ENCODE measurements at places on chromosomes 2 and 18.

- no peak for DNase-seq
Observed at GRCh38 chr2:125167152-125167551, 1142.1 kb downstream of the CNTNAP5 start.

DNA sequence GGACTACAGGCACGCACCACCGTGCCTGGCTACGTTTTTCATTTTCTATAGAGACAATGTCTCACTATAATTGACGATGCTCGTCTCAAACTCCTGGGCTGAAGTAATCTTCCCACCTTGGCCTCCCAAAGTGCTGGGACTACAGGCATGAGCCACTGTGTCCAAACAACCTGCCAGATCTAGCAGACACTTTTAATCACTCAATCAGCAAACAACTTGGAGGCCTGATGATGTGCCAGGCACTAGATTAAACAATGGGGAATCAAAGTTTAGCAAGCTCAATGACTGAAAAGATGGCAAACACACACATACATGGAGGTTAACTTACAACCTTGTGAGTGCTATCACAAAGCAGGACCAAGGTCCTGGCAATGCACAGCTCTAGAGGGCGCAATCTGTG is 29.8 kb upstream of the RMP24 start:
- no peak for DNase-seq

DNA sequence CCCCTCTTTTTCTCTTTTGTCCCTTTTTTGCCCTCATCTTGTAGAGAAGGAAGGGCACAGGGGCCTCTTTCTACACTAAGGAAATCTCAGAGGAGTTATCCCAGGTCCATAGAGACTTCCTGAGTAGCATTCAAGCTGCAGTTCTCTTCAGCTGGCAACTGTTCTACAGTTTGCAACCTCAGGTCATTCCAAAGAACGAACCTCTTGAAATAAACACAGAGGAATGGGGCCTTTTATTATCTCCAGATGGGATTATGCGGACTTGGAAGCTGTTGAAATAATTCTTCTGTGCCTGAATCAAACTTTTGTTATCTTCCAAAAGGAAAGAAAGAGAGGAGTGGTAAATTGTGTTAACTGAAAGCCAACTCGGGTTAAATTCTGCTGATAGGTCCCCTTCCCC is 31.0 kb upstream of the NFE2L2 start:
- peak; percentile 36 for DNase-seq

GRCh38 chr2:202344178-202344577 is 31.9 kb upstream of the BMPR2 start:
- DNase-seq, result no peak

GRCh38 chr18:24534737-24535136 is 74.3 kb downstream of the HRH4 start:
- DNase-seq, result no peak

- DNase-seq, result peak; percentile 65
Observed at GRCh38 chr2:166539340-166540162, 45.5 kb upstream of the SCN7A start.

- DNase-seq, result no peak
Observed at GRCh38 chr2:238339395-238339780, 19.1 kb downstream of the TRAF3IP1 start.

- DNase-seq, result no peak
Observed at GRCh38 chr2:217667512-217667911, 335.3 kb downstream of the TNS1 start.

- DNase-seq, result no peak
Observed at GRCh38 chr2:122023059-122023864, 267.8 kb downstream of the TSN start.

GRCh38 chr18:59570796-59571195 is 126.4 kb downstream of the CCBE1 start:
- DNase-seq, result no peak
